IMR-90 (cell line): ENCODE measurements at places on chromosomes 1 and 21. TPM values are rescaled to one million over a fixed set of nuclear protein-coding genes. Genes with fewer than 3 reads are reported as not detected.

RORC gene
- not detected in 2 replicates for total RNA-seq

COL18A1 gene
- total RNA-seq = 4.3 and 6.7 TPM in 2 replicates

TTLL7 gene
- 8.1 and 13.3 TPM in 2 replicates for total RNA-seq

LGR6 gene
- total RNA-seq = not detected in 2 replicates

ADAMTS4 gene
- 0.28 and 0.72 TPM in 2 replicates for total RNA-seq

KRTAP13-2 gene
- not detected in 2 replicates for total RNA-seq

CGN gene
- total RNA-seq = 0.28 and 0.36 TPM in 2 replicates

TCEANC2 gene
- 3.1 and 3.2 TPM in 2 replicates for total RNA-seq

HSD3B1 gene
- not detected in 2 replicates for total RNA-seq

NUAK2 gene
- 7.2 and 8.1 TPM in 2 replicates for total RNA-seq

SNX7 gene
- 24.4 and 46.1 TPM in 2 replicates for total RNA-seq

MX1 gene
- total RNA-seq = 1.9 and 2.5 TPM in 2 replicates

S100A2 gene
- total RNA-seq = 3.6 and 4.4 TPM in 2 replicates

IPO9 gene
- total RNA-seq = 13.9 and 14.0 TPM in 2 replicates

CFAP126 gene
- total RNA-seq = not detected in 2 replicates

SUSD4 gene
- total RNA-seq = 1.1 and 2.7 TPM in 2 replicates

DNA sequence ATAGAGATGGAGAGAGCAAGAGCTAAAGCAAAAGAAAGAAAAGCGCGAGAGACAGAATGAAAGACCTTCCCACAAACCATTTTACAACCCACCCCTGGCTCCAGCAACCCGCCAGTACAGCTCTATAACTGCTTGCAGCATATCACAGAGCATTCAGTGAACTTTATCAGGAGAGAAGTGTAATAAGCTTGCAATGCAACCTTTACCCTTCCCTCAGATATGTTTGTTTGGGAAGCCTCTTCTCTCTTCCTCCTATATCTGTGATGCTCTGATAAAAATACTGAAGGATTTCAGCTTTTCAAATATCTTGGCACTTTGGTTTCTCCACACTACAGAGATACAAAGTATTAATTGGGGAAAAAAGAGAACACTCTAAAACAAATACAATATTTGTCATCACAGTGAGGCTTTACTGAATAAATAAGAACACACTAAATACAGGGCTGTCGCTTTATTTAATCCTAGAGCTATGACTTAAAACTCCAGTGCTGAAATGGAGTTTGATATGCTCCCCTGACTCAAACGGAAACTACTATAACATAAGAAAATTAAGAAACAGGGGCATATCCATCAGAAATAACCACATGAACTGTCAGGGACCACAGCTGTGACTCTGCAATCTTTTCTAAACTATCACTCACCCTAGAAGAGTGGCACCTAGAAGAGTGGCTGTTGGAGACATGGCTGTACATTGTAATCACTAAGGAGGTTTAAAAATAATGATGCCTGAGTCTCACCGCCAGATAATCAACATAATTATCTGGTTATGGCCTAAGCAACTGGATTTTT, 6.7 kb downstream of the CRP start:
- no peak for DNase-seq

DNA sequence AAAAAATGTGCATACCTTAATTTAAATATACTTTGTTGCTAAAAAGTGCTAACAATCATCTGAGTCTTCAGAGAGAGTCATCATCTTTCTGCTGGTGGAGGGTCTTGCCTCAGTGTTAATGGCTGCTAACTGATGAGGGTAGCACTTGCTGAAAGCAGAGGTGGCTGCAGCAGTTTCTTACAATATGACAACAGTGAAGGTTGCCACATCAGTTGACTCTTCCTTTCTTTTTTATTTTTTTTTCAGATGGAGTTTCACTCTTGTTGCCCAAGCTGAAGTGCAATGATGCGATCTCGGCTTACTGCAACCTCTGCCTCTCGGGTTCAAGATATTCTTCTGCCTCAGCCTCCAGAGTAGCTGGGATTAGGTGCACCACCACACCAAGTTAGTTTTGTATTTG, 2.6 kb upstream of the CFAP45 start:
- no peak for DNase-seq

DNA sequence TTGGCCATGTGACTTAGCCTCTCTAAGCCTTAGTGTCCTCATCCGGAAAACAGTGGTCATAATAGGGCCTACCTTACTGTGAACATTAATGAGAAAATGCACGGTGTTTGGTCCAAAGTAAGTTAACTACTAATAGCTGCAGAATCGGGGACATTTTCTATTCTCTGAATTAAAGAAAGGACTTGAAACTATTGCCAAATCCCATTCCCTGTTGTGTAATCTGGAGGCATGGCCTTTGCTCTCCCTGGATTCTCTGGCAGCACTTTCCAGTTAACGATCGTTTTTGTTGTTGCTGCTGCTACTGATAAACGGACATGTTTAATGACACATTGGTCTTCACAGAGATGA, 30.5 kb downstream of the FMO4 start:
- no peak for DNase-seq

GRCh38 chr1:220243947-220244346, 28.3 kb downstream of the RAB3GAP2 start:
- no peak for DNase-seq

DNA sequence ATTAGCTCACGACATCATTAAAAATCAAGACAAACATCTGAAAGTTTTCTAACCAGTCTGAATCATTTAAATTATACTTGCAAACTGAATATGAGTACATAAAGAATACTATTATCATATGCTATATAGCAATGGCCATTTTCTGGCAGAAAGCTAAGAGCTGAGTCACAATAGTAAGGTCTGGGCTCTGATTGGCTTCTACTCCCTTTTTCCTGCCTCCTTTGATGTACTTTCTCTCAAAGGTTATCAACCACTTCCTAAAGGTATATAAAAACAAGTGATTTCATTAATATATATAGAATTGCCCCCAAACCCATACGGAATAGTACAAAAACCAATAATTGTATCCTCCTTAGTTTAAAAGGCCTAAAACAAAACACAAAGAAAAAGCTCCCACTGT, 7.0 kb downstream of the KCNA3 start:
- DNase-seq = no peak

DNA sequence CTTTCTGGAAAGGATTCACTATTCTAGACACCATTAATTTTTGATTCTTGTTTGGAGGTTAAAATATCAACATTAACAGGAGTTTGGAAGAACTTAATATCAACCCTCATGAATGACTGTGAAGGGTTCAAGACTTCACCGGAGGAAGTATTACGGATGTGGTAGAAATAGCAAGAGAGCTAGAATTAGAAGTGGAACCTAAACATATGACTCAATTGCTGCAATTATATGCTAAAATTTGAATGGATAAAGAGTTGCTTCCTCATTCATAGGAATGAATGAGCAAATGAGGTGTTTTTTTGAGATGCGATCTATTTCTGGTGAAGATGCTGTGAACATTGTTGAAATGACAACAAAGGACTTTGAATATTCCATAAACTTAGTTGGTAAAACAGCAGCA, 77.9 kb upstream of the TNFSF4 start:
- DNase-seq = no peak

- no peak for DNase-seq
Measured at GRCh38 chr1:166929911-166930310, 45.4 kb downstream of the ILDR2 start.

DNA sequence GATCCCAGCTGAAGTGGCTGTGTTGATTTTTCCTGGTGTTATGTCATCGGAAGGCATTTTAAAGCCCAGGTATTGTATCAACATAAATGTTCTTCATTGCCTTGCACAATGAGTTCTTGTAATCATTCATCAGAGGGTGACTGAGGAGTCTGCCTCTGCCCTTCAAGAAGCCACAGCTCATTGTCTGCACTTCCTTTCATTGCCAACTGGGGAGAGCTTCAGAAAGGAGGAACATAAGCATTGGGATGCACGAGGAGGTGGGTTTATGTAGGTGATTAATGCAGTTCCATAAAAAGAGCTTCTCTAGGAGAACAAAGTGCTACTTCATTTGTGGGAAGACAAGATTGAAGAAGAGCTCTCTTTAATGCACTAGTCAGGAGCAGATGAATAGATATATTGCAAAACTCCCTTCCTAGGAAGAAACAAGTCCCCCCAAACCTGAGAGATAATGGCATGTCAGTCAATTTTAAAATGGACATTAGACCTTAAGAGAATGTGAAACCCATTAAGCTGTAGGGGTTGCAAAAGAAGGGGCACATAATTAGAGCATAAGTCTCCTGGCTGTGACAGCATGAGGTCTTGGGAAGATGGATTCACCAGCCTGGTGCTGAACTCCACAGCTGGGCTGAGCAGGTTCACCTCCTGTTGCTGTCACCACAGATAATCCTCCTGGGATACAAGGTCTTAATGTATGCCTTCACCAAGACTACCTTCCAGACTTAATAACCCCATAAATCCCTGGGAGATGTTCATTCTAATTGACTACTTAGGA, 124.6 kb downstream of the BACH1 start:
- no peak for DNase-seq

GRCh38 chr1:16145030-16145661, 10.7 kb downstream of the EPHA2 start:
- no peak for DNase-seq

DNA sequence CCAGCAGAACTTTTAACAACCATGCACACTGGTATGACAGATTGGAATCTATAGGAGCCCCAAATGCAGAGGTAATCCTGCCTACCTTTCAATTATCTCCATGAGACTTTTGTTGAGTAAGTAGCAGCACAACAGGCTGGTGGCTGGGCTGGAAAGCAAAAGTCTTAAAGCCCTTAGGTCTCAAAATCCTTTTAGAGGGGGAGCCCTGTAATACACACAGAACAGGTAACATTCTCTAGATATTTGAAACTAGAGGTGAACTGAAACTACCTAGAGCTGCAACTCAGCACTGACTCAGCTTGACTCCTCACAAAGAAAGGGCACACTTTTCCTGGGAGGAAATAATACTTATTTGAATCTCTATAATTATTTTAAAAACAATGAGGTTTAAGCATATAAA, 71.5 kb downstream of the CLCA4 start:
- no peak for DNase-seq

- no peak for DNase-seq
Measured at GRCh38 chr21:40200946-40201345, 333.7 kb downstream of the PCP4 start.

DNA sequence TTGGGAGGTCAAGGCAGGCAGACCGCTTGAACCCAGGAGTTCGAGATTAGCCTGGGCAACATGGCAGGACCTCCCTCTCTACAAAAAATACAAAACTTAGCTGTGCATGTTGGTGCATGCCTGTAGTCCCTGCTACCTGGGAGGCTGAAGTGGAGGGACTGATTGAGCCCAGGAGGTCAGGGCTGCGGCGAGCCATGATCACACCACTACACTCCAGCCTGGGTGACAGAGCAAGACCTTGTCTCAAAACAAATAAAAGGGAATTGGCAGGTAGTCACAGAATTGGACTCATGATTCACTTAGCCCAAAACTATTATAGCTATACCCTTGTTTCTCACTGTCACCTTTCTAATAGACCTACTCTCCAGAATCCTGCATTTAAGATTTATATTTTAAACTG, 5.5 kb downstream of the TADA1 start:
- DNase-seq = no peak

- DNase-seq = no peak
Measured at GRCh38 chr1:169634877-169635276, 5.0 kb upstream of the SELP start.

DNA sequence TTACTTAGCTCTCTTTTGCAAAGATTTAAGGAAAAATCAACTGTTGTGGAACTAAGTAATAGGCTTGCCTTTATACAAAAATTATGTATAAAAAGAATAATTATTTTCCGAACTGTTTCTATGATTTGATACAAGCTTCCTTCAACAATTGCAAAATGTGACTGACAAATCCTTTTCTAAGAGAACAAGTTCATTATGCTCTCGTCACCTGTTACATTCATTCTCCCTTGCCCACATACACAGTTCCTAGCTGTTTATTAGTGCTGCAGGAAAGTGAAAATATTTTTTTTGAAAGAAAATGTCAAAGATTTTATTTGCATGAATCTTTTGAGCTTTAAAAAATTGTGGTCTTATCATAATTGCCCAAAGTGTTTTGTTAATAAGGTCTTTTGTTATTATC, 466.2 kb downstream of the USP25 start:
- DNase-seq = no peak

DNA sequence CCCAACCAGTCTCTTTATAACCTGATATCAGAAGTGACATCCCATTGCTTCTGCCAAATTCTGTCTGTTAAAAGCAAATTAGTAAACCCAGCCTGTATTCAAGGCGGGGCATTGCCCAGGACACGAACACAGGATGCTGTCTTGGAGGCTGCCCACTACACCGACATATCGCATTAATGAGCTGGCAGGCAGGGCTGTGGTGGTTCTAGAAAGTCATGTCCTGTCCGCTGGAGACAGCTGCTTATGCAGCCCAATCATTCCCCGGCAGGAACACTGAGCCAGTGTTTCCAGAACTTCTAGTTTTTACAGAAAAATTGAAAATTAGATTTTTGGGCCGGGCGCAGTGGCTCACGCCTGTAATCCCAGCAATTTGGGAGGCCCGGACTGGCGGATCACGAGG, 19.3 kb downstream of the C1orf167 start:
- no peak for DNase-seq

GRCh38 chr1:97200595-97200994, 479.0 kb downstream of the PTBP2 start:
- DNase-seq = no peak

DNA sequence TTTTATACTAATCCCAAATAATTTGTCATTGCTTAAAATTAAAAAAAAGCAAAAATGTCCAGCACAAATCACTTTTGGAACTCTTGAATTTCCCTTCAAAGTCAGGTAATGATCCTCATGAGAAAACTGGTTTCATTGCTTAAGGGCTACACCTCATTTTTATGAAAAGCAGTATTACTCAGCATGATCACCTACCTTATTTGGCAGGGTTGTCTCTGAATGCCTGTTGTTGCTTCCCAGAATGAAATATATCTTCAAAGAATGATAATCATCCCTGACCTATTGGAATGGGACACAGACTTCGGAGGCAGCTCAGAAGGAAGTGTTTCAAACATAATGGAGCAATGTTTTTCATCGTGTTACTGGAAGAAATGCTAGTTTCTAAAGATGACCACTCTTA, 29.7 kb downstream of the C1orf21 start:
- DNase-seq = peak; percentile 10

DNA sequence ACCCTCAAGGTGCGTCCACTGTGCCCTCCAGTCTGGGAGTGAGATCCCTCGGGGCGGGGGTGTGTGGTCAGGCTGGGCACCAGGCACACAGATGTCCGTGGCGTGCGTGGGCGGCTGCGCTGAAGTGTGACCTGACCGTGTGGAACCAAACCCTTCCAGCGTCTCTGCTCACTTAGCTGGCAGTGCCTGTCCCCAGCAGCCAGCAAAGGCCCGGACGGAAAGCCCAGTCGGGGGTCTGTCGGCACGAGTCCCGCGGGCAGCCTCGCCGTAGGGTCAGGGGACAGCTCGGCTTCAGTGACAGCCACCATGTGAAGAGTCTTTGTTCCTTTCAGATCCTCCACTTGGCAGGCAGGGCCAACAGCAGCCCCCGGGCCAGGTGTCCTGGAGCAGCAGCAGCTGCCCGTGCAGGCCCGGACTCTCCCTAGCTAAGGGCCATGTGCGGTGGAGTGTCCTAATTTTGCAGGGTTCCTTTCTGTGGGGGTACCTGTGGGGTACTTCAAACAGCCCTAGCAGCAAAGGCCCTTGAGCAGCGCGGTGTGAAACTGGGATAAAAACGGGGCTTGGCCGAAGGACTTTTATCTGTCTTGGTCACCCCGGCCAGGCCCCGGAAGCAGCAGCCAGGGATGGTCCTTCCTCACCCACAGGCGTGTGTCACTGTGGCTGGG, 11.6 kb downstream of the TTLL10 start:
- DNase-seq = no peak

- no peak for DNase-seq
Measured at GRCh38 chr1:173555651-173556305, 47.1 kb downstream of the SLC9C2 start.

GRCh38 chr1:62457955-62458354, 21.1 kb downstream of the USP1 start:
- DNase-seq = no peak

GRCh38 chr1:206685334-206685768, 646 bp downstream of the MAPKAPK2 start:
- peak; percentile 53 for DNase-seq
